Ovary (tissue), 10 donors: ENCODE measurements at places on chromosomes 2 and 18.

DNA sequence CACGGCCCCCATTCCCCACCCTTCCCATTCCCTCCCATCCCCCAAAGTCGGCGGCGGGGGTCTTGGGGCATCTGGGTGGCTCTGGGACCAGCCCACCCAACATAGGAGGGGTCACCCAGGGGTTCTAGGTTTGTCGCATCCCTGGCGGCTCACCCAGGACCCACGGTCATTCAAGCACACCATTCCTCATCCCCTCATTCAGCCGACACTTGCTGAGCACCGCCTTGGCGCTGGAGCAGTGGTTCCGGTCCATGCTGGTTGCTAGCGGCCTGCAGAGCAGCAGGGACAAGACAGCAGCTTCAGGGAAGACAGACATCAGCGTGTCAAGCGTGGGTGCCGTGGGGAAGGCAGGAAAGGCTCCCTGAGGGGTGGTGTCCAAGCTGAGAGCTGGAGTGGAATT, 50.5 kb upstream of the OTOS start:
- DNase-seq = peak; percentile 27

- no peak for DNase-seq
Measured at GRCh38 chr2:181394741-181395437, 62.3 kb upstream of the ITGA4 start.

DNA sequence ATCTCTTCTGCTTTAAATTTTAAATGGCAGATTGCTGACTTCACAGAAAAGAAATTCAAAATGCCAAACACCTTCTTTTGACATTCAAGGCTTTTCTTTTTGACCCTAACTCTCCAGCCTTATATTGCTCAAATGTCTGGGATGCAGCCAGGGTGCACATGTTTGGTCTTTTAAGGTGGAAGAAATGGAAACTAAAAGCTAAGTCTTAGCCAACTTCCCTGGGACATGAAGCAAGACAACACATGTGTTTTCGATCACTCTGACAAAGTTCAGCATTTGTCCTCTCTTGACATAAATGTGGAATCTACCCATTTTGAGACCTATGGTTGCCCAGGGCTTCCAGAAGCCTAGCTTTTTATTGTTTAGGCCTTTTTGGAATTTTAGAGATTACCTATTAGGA, 161.6 kb downstream of the RDH14 start:
- DNase-seq = no peak

DNA sequence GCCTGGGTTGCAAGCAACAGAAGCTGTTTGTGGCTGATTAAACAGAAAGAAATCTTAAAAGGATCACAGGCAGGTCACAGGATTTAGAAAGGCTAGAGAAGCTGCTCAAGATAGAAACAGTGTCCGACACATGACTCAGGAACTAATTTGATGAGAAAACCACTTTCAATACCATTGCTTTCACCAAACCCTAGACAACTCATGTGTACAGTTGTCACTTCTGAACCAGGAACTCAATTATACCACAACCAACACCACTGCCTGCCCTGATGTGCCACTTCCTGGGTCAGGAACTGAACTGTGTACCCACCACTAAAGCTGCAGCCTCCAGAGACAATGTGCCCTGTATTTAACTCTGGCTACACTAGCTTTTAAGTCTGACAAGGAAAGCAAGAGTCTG, 56.0 kb downstream of the TMEM247 start:
- no peak for DNase-seq

GRCh38 chr18:35510076-35510651, 12.4 kb upstream of the INO80C start:
- no peak for DNase-seq

GRCh38 chr2:205361272-205361671, 321.0 kb upstream of the NRP2 start:
- DNase-seq = no peak

DNA sequence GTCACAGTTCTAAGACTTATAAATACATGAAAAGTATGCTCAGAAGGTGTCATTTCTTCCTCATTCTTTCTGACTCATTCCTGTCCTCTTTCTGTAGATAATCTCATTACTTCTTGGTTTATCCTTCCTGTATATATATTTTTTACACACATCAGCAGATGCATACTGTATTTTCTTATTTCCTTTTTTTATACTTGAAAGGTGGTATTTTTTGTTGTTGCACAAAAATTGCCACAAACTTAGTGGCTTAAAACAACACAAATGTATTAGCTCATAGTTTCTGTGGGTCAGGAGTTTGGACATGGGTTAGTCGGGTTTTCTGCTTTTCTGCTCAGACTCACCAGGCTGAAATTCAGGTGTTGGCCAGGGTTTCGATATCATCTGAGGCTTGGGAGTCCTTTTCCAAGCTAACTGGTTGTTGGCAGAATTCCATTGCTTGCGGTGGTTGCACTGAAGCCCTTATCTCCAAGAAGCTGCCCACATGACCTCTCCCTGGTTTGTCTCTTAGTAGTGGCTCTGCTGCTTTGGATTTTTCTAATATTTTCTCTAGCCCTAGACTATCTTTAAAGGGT, 162.6 kb downstream of the FMNL2 start:
- DNase-seq = no peak

DNA sequence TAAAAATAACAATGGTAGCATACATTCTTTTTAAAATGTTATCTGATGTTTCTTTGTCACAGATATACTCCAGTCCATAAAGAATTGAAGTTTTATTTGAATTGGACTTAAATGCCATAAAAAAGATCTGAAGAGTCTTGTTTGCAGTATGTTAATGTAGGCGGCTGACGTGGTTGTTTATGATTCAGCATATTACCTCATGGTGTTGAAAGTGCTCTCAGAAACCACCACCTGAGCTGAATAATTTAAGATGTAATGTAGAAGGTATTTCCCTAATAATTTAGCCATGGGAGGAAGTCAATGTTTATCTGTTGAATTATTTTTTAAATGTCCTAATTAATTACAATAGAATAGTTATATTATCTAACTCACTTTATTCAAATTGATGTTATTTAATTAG, 58.6 kb upstream of the CHN1 start:
- DNase-seq = no peak

- no peak for DNase-seq
Measured at GRCh38 chr2:192585418-192585817, 390.7 kb upstream of the TMEFF2 start.

DNA sequence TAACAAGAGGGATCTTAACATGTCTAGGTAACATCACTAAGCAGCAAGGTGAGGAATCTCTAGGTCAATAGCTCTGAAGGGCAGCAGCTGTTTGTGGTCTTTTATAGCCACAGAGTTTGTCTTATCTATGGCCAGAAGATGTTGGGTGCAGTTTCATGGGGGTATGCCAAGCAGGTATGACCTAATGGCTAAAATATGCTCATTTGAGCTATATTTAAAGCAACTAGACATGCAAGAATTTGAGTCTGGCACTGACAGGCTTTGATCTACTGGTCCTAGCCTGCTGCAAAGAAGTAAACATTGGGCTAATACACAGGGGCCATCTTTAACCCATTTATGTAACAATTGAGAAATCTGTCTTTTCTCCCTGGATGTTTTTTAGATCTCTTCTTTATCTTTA, 13.9 kb upstream of the UGP2 start:
- DNase-seq = no peak

DNA sequence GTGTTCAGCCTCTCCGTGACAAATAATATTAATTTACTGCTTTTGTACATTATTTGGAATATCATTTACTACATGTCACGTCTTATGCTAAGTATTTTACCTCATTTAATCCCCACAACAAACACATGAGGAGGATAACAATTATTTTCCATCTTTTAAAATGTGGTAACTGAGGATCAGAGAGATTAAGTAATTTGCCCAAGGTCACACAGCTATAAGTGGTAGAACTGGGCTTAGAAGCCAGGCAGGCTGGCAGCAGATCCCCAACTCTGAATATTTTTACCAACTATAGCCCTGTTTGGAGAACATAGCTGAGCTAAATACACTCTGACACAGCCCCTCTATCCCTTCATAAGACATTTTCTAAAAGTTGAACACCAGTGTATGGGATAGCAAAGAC, 24.1 kb downstream of the AP1S3 start:
- DNase-seq = no peak

- DNase-seq = no peak
Measured at GRCh38 chr2:40098786-40099470, 319.9 kb upstream of the THUMPD2 start.

- DNase-seq = no peak
Measured at GRCh38 chr2:64352292-64352691, 101.7 kb upstream of the LGALSL start.

DNA sequence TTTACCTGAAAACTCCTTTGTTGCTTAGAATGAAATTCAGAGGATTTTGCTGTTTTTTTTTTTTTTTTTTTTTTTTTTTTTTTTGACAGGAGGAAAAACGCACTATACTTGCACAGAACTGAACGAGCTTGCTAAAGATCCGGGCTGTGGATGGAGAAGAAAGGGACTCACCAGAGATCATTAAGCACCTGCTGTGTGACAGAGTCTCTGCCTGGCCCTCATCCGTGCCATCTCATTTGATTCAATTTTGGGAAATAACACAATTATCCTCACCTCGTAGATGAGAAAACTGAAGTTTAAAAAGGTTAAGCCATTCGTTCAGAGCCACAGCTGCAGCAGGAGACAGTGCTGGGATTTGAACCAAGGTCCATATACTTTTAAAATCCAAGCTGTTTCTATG, 775.4 kb upstream of the ID2 start:
- DNase-seq = no peak

DNA sequence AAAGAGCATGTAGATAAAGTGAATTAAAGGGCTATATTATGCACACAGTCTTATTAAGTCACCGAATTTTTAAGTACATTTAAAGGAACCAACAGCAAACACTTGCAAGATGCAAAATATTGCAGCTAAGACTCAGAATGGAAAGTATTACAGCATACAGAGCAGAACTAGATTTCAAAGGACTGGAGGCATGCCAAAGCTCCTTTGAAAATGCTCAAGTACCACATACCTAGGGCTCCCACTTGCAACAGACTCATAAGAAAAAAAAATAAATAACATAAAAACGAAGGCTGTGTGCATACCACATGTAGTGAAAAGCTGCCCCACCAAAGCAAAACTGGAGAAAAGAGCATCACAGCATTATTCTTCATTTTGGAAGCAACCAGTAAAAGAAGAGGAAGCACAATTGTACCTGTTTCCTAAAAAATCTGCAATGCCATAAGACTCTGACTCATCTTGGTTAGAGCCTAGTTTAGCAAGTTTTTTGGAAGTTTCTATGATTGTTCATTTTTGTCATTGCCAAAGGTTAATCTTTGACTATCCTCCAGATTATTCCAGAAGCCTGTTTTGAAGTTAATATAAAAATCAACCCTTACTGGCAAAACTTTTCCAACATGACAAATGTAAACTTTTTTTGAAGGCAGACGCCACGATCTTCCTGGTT, 306.0 kb upstream of the COL3A1 start:
- peak; percentile 10 for DNase-seq

GRCh38 chr2:163657281-163657656, 78.5 kb downstream of the FIGN start:
- no peak for DNase-seq

GRCh38 chr2:1991126-1991525, 246.8 kb upstream of the PXDN start:
- DNase-seq = no peak

DNA sequence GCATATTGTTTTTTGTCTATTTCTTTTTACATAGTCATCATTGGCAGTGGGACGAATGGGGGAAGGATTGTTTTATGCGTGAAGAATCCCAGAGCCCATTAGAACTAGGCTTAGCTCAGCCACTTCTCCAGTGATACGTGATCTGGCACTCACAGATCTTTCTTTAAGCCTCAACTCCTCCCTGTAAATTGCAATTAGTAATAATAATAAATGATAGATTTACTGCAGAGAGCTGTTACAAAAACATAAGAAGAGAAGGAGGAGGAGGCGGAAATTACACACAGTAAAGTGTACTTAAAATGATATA, 629.3 kb downstream of the NRXN1 start:
- DNase-seq = no peak

DNA sequence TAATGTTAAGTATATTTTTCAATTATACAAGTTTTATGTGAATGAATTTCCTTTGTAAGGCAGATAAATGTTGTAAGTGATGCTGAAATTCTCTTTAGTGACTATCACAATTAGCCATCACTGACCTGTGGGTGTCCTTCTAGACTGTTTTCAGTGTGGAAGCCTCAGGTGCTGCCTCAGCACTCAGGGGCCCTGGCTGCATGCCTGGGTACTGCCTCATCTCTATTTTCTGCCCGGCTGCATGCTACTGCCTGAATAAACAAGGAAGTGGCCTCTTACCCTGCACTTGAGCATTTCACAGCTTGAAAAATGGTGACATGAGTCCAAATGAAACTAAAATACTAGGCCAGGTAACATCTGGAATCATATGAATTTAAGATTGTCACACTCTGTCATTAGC, 787.6 kb upstream of the SALL3 start:
- DNase-seq = peak; percentile 24

- no peak for DNase-seq
Measured at GRCh38 chr2:151881342-151881741, 53.1 kb upstream of the ARL5A start.

GRCh38 chr2:74028741-74029140, 44.0 kb downstream of the TET3 start:
- DNase-seq = no peak

DNA sequence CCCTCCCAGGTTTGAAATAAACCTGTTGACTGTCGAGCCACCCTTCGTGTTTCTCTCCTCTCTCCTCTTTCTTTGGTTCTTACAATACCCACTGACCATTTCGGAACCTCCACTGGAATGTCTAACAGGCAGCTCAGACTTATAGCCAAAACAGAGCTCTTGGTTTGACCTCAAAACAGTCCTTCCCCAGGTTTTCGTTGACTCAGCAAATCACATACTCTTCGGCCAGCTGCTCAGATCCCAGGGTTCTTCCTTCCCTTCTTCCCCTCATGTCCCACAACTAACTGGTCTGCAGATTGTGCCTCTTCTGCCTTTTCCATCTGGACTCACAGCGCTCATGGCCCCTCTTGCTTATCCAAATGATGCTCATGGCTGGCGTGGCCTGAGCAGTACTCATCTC, 4.7 kb downstream of the ARMC9 start:
- no peak for DNase-seq

DNA sequence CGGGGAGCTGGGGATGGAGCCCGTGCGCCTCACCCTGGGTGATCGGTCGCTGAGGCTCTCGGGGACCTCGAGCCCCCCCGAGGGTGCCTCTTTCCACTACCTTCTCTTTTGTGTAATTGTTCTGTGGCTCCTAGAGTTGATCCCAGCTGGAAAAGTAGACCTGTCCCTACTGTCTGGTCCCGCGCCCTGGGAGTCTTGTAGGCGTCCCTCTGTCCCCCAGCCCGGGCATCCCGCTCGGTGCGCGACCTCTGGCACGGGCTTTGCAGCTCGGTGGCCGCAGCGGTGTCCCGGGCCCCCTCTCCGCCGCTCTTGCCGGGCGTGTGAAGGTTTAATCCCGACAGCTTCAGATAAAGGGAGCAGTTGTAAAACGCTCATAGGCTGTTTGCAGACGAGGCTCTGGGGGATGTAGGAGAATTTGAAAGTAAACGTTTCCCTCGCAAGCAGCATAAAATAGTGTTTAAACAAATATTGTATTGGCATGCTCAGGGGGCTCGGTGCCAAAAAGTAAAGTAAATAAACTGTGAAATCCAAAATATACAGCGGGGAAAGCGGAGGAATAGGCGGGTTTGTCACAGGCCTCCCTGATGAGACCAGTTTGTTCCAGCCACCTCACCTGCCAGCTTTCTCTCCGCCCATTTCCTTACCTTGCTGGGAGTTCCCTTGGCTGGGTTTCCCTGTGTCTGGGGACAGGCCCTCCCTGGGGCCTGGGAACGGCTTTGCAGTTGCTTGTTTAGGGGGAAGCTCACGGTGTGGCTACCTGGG, 1.9 kb downstream of the GLI2 start:
- peak; percentile 51 for DNase-seq

- no peak for DNase-seq
Measured at GRCh38 chr2:221779614-221780067, 207.5 kb upstream of the EPHA4 start.
